ENCODE measurements at places on chromosomes 13 and 19.
A peak's percentile ranks its signal among the peaks of the same experiment; 100 is the strongest.

GRCh38 chr13:44409595-44409994 lies 36.0 kb downstream of the SERP2 start:
- no peak for DNase-seq

GRCh38 chr13:90118467-90119071 lies 1228.9 kb upstream of the MIR17HG start:
- no peak for DNase-seq

GRCh38 chr13:42218576-42218975 lies 53.4 kb upstream of the AKAP11 start:
- DNase-seq: no peak

GRCh38 chr13:50574731-50575130 lies 268.8 kb downstream of the DLEU7 start:
- no peak for DNase-seq

GRCh38 chr19:2282862-2283237 lies 875 bp upstream of the PEAK3 start:
- no peak for DNase-seq

- DNase-seq: no peak
These were observed 1410.1 kb upstream of the ATXN8OS start for GRCh38 chr13:68697551-68697950.

DNA sequence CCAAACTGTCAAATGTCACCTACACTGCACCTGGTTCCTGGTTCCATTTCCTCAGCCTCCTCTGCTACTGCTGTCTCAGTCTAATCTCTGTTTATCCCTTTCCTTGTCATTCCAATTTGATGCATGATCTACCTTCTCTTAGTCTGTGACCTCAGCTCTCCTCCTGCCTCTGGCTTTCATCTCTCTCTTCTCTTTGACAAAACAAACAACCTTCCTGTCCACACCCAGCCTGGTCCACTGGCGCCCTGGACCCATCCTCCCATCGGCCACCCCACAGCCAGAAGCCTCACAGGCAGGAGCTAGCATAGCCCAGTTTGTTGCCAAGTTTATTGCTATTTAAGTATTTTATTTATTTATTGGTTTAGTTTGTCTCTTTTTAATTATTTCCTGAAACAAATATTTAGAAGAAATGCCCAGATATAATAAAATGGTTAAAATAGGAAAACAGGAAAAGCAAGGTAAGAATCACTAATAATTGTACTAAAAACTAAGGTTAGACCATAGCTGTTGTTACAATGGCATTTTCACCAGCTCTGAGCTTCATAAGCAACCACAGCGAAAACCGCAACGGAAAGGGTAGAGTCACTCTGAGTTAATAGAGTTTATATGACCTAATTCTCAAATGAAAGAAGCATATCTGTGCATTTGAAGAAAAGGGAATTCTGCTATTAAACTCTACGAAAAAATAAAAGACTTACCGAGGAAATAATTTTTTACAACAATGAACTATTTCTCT lies 68.6 kb downstream of the EFNB2 start:
- no peak for DNase-seq

DNA sequence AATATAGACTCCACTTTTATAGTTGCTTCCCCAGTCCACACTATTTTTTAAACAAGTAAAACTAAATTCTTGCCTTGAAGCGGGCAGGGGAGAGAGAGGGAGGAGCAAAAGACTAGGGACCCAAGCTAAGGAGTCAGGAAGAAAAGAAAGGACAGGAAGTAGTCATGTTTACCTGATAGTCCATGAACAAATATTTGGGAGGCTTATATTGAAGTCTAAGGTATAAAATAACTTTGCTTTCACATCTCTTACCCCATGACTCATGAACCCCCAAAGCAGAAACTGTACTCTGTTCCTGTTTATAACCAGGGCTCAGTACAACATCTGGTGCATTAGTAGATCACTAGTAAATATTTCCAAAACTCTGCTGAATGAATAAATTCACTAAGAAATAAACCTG lies 67.3 kb downstream of the ZAR1L start:
- no peak for DNase-seq

- no peak for DNase-seq
These were observed 18.5 kb downstream of the ZNF791 start for GRCh38 chr19:12629215-12629614.

DNA sequence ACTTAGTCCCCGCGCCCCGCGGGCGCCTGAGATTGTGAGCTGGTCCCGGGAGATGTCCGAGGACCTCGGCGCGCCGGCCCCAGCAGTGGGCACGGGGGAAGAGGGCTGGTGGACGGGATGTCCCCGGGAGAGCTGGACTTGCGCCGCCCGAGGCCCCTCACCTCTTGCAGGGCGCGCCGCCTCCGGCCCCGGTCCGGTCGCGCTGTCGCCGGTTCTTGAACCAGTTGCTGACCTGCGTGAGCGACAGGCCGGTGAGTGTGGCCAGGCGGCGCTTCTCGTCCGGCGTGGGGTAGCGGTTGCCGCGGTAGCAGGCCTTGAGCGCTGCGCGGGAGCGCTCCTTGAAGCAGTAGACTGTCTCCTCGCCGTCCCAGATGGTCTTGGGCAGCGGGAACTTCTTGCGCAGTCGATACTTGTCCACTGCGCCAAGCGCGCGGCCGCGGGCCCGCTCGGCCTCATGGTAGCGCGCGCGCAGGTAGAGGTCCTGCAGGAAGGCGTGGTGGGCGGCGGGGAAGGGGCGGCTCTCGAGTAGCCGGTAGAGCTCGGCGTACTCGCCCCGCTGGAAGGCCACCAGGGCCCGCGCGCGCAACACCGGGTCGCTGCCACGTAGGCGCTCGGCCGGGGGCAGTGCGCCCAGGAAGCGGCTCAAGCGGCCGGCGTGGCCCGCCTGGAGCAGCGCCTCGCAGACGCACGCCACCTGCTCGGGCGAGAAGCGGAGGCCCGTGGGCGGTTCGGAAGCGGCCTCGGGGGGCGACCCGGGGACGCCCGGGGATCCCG lies 984 bp downstream of the SIX5 start:
- DNase-seq: no peak

GRCh38 chr13:88339271-88339741 lies 668.1 kb downstream of the SLITRK5 start:
- DNase-seq: no peak

DNA sequence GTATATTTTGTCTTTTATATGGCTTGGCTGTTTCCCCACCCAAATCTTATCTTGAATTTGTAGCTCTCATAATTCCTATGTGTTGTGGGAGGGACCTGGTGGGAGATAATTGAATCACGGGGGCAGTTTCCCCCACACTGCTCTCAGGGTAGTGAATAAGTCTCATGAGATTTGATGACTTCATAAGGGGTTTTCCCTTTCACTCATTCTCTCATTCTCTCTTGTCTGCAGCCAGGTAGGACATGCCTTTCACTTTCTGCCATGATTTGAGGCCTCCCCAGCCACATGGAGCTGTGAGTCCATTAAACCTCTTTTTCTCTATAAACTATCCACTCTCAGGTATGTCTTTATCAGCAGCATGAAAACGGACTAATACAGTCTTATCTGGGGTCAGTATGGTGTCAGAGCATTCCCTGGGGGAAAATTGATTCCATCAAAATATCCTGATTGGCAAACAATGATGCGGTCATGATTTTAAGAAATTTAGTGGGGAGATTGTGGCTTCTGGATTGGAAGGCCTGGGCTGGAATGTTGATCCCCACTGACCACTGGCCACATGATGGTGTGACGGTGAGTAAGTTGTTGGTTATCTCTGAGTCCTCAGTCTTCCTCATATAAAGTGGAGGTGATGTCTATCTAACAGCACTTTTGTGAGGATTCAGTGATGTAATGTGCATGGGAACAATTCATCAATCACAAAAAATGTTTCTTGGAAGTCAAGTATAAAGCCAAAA lies 27.5 kb upstream of the ANKRD10 start:
- peak; percentile 12 for DNase-seq

GRCh38 chr19:41941410-41942202 lies 13.4 kb upstream of the ERFL start:
- no peak for DNase-seq

DNA sequence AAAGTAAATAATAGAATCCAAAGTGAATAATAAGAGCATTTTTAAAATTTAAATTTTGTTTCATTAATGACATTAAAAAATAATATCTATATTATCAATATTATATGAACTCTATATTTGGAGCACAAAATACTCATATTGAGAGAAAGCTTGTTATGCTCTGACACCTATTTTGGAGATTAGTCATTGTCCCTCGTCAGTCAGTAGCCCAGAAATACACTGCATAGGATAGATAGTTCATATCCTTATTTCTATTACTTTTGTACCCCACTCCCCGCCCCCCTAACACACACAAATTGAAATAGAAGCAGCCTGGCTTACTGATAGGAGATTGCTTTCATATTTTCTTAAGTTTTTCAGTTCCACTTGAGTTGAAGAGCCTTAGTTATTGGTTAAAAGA lies 652.8 kb downstream of the PCDH9 start:
- DNase-seq: no peak

DNA sequence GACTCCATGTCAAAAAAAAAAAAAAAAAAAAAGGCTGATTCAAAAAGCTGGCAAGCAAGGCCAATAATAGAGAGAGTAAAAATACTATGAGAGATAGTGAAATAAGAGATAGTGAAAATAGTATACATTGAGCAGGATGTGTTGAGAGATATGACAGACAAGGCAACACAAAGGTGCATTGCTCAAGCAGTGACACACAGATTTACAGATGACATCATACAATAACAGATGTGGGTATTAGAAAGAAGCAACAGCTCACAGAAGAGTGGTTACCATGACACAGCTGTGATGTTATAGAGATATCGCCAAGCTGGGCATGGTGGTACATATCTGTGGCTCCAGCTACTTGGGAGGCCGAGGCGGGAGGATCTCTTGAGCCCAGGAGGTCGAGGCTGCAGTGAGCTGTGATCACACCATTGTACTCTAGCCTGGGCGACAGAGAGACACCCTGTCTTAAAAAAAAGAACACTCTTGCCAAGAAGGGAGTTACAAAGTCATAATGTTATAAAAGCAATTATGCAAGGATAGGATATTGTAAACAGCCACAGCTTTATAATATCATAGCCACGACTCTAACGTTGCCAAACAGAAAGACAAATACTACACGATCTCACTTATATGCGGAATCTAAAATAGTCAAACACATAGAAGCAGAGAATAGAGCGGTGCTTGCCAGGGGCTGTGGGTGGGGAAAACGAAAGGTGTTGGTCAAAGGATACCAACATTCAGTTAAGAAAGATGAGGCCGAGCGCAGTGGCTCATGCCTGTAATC lies 10.3 kb downstream of the TNFSF9 start:
- DNase-seq: peak; percentile 53

- DNase-seq: no peak
These were observed 119.1 kb downstream of the IER2 start for GRCh38 chr19:13269348-13269747.

- DNase-seq: no peak
These were observed 73.7 kb upstream of the SLC15A1 start for GRCh38 chr13:98826146-98826545.

DNA sequence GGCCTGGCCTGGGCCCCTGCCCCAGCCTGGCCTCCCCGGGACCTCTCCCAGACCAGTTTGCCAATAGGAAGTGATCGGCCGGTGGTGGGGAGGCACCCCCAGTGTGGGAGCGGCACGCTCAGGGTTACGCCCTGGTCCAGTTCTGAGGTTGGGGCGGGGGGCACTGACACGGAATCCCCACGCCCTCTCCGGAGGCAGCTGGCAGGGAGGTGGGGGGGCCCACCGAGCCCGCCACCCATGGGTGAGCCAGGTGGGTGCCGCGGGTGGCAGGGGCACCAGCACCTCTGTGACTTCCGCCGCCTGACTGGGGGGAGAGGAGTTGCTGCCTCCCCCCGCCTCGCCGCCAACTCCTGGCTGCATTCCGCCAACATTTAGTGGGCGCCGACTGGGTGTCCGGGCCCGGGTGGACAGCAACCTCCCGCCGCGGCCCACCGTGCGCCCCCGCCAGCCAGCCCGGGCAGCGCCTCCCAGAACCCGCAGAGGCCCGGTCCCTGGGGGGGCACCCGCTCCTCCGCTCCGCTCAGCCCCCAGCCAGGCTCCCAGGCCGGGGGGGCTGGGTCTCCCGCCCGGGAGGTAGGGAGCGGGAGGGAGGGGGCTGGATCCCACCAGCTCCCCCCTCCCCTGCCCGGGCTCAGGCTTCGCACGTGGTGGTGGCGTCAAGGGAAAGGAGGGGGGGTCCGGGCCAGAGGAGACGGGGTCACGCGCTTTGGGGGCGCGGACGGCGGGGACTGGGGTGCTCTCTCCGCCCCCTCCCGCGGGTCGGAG lies 2.0 kb downstream of the ZBTB7A start:
- DNase-seq: no peak

DNA sequence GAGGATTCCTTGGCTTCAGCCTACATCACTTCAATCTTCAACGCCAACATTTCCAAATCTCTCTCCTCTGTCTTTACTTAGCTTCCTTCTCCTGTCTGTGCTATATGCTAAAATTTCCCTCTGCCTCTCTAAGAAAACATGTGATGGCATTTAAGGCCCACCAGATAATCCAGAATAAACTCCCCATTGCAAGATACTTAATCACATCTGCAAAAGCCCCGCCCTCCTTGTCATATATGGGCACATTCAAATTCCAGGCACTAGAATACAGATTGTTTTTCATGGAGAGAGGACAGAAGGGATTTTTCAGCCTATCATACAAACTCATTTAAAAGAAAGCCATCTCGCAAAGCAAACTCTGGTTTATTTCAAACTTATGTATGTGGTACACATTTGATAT lies 16.2 kb downstream of the ARGLU1 start:
- no peak for DNase-seq

GRCh38 chr19:10712045-10712444 lies 5.8 kb upstream of the DNM2 start:
- no peak for DNase-seq

- DNase-seq: no peak
These were observed 85.8 kb downstream of the IPO5 start for GRCh38 chr13:98039261-98039660.

DNA sequence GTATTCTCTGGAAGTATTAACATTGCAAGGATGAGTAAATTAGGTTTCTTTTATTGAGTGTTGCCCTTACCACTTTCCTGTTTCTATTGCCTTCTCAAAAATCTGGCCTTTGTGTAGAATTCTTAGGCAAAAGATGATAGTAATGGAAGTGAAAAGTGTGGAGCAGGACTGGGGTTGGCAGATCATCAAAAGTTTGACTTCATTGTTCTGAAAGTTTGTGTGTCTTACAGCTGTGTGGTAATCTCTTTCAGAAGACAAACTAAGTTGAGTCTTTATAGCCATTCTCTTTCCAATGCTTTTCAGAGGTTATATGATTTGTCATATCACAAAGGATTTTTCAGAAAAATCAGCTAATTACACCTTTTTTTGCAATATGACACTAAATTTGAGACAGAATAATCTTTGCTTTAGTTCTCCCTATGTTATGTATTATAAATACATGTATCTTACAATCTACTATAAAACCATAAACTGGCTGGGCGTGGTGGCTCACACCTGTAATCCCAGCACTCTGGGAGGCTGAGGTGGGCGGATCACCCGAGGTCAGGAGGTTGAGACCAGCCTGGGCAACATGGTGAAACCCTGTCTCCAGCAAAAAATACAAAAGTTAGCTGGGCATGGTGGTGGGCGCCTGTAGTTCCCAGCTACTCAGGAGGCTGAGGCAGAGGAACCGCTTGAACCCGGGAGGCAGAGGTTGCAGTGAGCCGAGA lies 8.7 kb upstream of the KCNRG start:
- DNase-seq: no peak

All from suppressor macrophage treated with lipopolysaccharide for 4 hours (primary cell).